ENCODE measurements at places on chromosomes 1 and 21.

DNA sequence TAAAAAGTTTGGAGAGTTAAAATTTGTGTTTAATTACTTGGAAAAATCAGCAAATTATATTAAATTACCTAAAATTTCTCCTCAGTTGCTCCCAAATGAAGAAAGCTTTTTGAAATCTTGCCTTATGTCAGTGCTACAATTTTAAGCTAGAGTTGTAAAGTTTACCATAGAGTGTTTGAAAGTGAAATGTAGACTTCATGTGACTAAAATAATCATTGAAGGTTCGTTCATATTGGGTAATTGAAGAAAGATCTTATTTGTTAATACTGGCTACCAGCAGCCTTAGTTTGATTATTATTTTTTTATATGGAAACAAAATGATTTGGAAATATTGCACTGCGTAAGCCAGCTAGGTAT is 4.4 kb downstream of the DYRK1A start:
- DNase-seq = no peak

DNA sequence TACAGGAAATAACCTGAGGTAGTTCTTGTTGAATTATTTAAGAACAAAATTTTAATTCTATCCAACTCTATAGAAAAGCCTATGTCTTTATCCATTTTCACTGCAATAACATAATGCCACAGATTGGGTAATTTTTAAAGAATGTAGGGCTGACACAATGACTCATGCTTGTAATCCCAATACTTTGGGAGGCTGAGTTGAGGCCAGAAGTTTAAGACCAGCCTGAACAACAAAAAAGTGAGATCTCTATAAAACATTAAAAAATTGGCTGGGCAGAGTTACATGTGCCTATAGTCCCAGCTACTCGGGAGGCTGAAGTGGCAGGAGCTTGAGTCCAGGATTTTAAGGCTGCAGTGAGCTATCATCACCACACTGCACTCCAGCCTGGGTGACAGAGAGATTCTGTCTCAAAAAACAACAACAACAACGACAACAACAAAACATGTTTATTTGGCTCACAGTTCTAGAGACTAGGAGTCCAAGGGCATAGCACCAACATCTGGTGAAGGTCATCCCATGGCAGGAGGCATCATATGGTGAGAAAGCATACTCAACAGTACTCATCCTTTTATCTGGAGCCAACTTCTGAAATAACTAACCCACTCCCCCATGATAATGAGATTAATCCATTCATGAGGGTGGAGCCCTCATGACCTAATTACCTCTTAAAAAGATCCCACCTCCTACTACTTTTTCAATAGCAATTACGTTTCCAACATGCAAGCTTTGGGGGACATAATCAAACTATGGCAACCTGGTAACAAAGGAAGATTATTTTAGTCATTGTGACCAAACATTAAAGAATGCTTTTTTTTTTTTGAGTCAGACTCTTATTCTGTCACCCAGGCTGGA is 59.6 kb downstream of the ABL2 start:
- DNase-seq = no peak

DNA sequence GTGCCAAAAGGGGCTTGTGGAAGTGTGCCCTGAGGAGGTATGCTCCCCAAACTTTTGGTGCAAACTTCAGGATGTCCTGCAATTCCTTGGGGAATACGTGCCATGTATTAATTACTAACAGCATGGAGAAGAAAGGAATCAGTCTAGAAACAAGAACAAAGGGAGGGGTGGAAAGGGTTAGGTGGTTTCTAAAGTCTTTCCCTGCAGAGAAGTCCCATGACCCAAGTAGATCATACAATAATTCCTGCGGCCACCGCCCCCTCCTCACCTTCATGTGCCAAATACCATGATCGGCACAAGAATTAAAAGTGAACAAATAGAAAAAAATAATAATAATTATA is 258.2 kb downstream of the PLPP3 start:
- DNase-seq = no peak

DNA sequence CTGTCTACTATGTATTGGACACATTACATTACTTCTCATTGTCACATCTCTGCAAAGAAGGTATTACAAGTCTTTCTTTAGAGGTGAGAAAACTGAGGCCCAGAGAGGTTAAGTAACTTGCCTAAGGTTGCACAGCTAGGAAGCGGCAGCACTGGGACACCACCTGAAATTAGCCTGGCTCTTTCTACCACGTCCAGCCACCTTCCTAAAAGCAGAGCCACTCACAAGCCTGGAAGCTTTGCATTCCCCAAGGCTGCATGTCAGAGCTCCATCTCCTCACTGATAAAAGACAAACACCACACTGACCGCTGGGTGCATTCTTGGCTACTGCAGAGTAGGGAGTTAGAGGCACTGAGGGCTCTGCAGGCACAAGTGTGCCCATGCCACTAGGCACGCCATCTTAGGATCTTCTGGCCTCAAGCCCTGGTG is 2.4 kb downstream of the CD247 start:
- DNase-seq = no peak

GRCh38 chr1:50973875-50974617 is 4.0 kb downstream of the CDKN2C start:
- DNase-seq = no peak

- DNase-seq = no peak
Measured at GRCh38 chr1:229022595-229023333, 248.1 kb upstream of the RAB4A start.

- no peak for DNase-seq
Measured at GRCh38 chr1:8025671-8026144, 401 bp downstream of the ERRFI1 start.

GRCh38 chr1:61851849-61852669 is 109.8 kb downstream of the PATJ start:
- DNase-seq = peak; percentile 61

DNA sequence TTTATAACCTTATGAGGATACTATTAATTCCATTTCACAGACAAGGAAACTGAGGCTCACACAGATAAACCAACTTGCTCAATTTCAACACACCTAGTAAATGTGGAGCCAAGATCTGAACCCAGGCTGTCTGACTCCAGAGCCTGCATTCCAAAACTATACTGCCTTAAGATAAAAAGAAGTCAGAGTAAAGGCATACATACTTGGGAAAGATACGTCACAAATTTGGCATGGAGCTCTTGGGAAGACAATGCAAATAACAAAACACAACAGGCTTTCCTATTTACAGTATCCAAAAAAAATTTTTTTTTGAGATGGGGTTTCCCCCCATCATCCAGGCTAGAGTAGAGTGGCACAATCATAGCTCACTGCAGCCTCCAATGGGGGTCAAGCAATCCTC is 5.9 kb downstream of the AKT3 start:
- no peak for DNase-seq

- DNase-seq = peak; percentile 78
Measured at GRCh38 chr1:174998569-174999215, 1.1 kb upstream of the CACYBP start.

GRCh38 chr1:175749075-175749474 is 5.7 kb upstream of the TNR start:
- no peak for DNase-seq

DNA sequence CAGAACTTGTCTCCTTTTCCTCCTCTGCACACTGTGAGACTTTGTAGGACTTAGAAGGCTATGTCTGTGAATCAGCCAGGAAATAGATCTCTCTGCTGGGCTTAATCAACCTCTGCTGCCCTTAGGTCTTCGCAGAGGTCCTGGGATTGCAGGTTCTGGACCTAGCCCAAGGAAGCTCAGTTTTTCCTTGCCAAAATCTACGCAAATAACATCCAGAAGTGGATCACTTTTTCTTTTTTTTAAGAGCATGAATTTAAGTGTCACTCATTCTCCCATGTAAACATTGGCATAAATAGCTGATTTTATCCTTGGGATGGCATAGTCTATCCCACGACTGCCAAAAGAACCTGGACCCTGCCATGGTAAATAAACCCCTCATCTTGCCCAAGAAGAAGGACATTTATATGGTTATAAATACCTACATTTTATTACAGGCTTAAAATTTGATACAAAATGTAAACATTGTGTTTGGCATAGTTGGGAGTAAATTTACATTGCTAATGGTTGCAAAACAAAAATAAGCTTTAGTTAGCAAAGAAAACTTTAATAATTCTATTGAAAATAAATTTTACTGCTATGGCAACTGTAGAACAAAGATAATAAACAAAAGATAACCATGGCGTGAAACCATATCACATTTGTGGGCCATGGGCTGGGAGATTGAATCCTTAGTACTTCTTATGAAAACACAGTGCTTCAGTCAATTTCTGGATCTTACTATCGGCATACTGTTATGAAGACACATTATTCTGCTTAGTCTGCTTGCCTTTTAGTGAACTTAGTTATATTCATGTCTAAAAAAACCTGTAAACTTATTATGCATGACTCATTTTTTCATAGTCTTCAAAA is 24.5 kb upstream of the DISC1 start:
- no peak for DNase-seq

- DNase-seq = no peak
Measured at GRCh38 chr1:207923121-207923520, 12.2 kb upstream of the CD34 start.

GRCh38 chr1:214833178-214833756 is 230.3 kb downstream of the CENPF start:
- no peak for DNase-seq

- no peak for DNase-seq
Measured at GRCh38 chr1:10716840-10717239, 79.6 kb downstream of the CASZ1 start.

GRCh38 chr1:179921981-179922872 is 32.4 kb upstream of the CEP350 start:
- DNase-seq = no peak

GRCh38 chr1:109134423-109134822 is 20.5 kb downstream of the ELAPOR1 start:
- no peak for DNase-seq

- DNase-seq = no peak
Measured at GRCh38 chr1:169814265-169814664, 19.6 kb upstream of the METTL18 start.

DNA sequence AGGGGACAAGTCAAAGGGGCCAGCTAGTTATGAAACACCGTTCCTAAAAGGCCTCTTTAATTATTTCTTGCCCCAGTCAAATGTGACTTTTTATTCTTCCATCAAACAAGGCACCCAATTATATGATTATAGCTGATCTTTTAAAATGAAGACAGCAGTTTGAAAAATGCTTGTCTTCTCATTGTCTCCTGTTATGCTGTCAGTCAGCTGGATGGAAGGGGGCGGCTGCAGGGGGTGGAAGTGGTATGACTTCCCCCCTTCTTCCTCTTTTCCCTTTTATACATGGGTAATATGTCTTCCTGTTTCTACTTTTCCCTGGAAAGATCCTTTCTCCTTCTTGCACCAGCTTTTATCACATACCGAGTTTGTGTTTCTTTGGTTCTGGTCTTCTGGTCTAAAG is 25.8 kb upstream of the KCNA10 start:
- DNase-seq = no peak

DNA sequence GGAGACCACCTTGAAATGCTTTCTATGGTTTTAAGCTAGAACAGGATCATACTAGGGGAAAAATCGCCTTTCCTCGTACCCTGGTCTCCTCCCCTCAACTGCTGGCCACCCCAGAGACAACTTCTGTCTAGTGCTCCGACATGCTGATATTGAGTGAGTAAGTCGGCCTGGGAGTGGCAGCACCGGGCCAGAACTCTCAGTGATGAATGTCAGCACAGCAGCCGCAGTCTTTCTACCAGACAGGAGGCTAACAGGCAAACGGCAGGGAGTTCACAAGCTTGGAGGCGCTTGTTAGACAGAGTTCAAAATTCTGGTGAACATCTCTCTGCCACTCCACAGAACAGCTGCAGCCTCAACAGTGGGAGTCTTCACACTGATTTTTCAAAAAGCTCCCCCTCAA is 716.9 kb downstream of the ADGRL2 start:
- DNase-seq = no peak

- DNase-seq = no peak
Measured at GRCh38 chr1:168287237-168287664, 6.6 kb downstream of the TBX19 start.

DNA sequence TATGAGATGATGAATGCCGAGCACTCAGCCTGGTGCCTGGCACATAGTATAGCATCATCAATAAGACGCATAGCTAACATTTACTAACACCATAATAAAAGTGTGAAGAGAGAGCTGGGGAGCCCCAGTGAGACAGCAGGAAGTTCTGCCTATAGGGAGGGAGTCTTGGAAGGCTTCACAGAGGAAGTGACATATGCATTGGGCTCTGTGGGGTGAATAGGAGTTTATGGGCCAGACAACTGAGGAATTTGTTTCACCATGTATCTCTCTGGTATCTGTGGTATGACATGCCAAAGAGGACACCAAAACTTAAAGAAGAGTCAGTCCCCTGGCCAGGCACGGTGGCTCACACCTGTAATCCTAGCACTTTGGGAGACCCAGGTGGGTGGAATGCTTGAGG is 118.3 kb upstream of the TMEM51 start:
- no peak for DNase-seq

DNA sequence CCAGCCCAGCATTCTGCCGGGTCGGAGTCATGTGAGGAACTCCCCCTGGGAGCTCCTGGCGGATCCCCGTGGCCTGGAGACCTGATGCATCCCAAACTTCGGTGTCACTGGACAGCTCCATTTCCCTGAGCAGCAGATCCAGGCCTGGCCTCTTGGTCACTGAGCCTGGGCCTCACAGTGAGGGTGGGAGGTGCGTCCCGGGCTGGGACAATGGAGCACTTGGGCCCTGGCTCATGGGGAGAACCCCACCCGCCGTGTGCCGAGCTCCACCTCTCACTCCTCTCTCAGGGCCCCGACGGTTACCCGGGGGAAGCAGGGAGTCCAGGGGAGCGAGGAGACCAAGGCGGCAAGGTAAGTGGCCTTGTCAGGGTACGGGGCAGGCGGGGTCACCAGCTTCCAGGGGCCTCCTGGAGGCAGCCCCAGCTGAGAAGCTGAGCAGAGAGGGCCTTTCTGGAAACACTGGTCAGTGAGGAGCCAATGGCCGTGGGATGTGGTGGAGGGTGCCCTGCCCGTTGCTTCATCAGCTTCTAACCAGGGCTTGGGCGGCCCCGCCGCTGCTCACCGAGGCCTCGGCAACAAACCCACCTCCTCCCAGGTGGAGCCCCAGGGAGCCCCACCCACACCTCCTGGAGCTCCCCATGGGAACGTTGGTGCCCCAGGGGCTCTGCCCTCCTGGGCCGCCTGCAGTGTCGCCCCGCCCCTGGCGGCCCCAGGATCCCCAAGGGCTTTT is 19.8 kb downstream of the COL6A2 start:
- DNase-seq = no peak

DNA sequence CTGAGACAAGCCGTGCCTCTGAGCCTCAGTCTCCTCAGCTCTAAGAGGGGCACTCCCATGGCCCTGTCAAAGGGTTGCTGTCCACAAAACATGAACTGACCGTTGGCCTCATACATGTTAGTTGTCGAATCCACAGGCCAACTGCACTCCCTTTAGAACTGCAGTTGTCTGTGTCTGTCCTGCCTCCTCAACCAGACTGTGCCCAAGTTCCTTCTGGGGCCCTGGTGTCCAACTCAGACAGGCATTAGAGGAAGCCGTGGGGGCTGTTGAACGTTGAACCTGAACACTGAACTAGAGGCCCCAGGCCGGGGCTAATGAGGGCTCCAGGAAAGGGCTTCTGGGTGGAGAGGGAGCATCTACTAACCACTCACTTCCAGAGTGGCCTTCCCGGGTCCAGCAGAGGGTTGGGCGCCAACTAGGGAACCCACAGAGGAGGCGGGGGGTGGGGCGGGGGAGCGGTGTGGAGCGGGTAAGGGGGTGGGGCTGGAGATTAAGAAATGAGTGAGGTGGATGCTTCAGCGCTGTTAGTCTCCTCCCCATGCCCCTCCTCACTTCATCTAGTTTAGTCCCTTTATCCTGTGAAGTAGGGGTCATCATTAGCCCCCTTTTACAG is at the start of gene RAB42:
RAB42 (plus strand) TSS at position 558 of the 613 bp plus-strand sequence. CDS start 247 bp downstream, outside the sequence.
- DNase-seq = no peak

GRCh38 chr1:54439550-54440223 is 33.5 kb upstream of the SSBP3 start:
- DNase-seq = no peak

- no peak for DNase-seq
Measured at GRCh38 chr1:185803241-185803640, 69.0 kb downstream of the HMCN1 start.

All from CD4-positive, alpha-beta T cell treated with Interleukin-15 for 4 hours (primary cell).